Left renal pelvis (tissue), 4 donors: ENCODE measurements at places on chromosomes 4 and X. TPM values are rescaled to one million over a fixed set of nuclear protein-coding genes. Genes with fewer than 3 reads are reported as not detected.

- no peak for DNase-seq
These were observed 82.2 kb downstream of the APBB2 start for GRCh38 chr4:41132055-41132683.

GRCh38 chrX:27807690-27808089 lies at the start of gene MAGEB10:
MAGEB10 (plus strand) TSS chrX:27807990; CDS start chrX:27821307, 13,317 bp downstream.
- no peak for DNase-seq

GRCh38 chr4:147370473-147370872 lies 110.4 kb upstream of the EDNRA start:
- no peak for DNase-seq

Gene HPRT1
- 26.3 TPM for polyA plus RNA-seq

Gene ARX
- polyA plus RNA-seq = not detected
